ENCODE measurements at places on chromosomes 16 and 17. TPM values are rescaled to one million over a fixed set of nuclear protein-coding genes. Genes with fewer than 3 reads are reported as not detected.

The FKBP10 gene
- 243 TPM for total RNA-seq

- DNase-seq = no peak
Observed at GRCh38 chr17:54992797-54993639, 24.5 kb downstream of the STXBP4 start.

DNA sequence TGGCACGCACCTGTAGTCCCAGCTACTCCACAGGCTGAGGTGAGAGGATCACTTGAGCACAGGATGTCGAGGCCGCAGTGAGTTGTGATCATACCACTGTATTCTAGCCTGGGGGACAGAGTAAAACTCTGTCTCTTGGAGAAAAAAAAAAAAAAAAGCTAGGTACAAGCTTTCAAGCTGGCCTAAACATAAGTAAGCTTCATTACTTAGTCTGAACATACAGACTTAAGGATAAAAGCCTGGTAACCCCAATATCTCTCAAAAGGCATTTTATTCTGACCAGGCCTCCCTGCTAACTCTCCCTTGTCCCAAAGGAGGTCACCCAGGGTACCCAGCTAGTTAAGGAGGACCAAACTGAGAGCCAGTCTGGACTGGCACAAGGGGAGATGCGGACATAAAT is 46.2 kb downstream of the TOM1L2 start:
- no peak for DNase-seq

The KRT33B gene
- total RNA-seq = not detected

The CALB2 gene
- total RNA-seq = 1.6 TPM

DNA sequence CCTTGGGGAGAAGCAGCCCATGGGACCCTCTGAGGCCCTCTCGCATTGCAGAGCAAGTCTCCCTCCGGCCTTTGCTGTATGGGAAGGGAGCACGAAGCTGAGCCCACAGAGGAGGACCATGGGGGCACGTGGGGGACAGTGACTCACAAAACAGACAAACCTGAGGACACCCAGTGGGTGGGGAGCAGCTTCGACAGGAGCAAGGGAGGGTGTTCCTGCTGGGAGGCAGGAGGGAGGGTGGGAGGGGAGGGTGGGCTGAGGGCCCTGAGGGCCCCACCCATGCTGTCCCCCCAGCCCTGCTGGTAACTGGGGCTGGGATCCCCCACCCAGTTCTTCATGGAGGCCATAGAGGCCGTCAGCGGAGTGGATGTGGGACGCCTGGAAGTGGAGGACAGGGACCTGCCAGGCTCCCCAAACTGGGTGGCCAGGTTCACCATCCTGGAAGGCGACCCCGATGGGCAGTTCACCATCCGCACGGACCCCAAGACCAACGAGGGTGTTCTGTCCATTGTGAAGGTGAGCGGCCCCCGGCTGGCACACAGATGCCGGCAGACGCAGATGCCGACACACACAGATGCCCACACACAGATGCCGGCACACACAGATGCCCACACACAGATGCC is 12.5 kb downstream of the SLC22A31 start:
- no peak for DNase-seq

GRCh38 chr16:10906914-10907756 is 30.1 kb downstream of the CIITA start:
- no peak for DNase-seq

Measured in WTC11 (cell line).